Common myeloid progenitor, CD34-positive (primary cell): ENCODE measurements at places on chromosomes 3 and 15.
A peak's percentile ranks its signal among the peaks of the same experiment; 100 is the strongest.

- DNase-seq: no peak
These were observed 116.4 kb downstream of the SENP2 start for GRCh38 chr3:185702262-185703225.

- DNase-seq: no peak
These were observed 11.7 kb upstream of the PDCD6IP start for GRCh38 chr3:33786565-33787327.

DNA sequence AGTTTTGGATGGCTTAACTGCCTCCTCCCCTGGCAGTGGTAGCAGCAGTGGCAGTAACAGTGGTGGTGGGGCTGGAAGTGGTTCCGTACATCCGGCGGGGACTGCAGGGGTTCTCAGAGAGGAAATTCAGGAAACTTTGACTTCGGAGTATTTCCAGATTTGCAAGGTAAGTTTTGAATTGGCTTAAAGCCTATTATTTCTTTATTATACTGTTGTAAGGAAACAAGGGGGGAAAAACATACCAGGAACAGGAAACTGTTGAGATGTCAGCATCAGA is 1.5 kb downstream of the STXBP5L start:
- peak; percentile 42 for DNase-seq

GRCh38 chr3:15384510-15385237 is 42.7 kb downstream of the METTL6 start:
- no peak for DNase-seq

- no peak for DNase-seq
These were observed 14.6 kb upstream of the SNRPN start for GRCh38 chr15:24940236-24940635.

- DNase-seq: peak; percentile 45
These were observed 66.9 kb downstream of the RNF13 start for GRCh38 chr3:149879872-149880271.

GRCh38 chr15:94366781-94367180 is 135.4 kb downstream of the MCTP2 start:
- no peak for DNase-seq

GRCh38 chr3:188529228-188529627 is 375.3 kb downstream of the LPP start:
- no peak for DNase-seq

DNA sequence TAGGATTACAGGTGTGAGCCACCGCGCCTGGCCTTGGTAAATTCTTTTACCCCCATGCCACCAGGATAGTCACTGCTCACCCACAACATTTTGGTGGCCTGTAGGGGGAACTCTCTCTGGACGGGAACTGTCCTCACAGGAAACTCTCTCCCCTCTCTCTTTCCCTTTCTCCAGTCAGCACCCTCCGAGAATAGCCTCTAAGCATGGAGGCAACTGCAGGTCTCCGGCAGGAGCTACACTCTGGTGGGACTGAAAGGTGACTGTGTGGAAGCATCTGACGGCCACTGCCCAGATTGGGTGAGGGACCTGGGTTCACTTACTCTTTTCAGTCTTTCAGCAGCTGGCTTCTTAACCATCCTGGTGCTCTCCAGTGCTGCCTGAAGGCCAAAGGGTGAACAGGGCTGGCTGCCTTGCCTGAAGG is 21.3 kb downstream of the TRANK1 start:
- DNase-seq: peak; percentile 63

GRCh38 chr3:72227486-72228070 is 442.6 kb upstream of the PROK2 start:
- DNase-seq: no peak

DNA sequence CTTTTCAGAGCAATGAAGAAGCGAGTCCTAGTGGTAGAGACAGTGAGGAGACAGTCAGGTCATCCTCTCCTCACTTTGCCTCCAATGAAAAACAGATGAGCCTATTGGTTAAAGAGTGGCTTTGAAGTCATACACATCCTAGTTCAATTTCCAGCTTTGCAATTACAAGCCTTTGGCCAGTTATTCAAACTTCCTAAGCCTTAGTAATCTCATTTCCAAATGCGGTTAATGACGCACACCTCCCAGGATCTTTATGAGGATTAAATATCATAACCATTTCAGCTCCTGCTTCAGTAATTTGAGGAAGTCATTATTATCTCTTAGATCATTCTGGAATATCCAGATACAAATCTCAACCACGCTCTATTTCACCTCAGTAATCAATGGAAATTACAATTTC is 10.0 kb upstream of the ST6GAL1 start:
- DNase-seq: no peak

DNA sequence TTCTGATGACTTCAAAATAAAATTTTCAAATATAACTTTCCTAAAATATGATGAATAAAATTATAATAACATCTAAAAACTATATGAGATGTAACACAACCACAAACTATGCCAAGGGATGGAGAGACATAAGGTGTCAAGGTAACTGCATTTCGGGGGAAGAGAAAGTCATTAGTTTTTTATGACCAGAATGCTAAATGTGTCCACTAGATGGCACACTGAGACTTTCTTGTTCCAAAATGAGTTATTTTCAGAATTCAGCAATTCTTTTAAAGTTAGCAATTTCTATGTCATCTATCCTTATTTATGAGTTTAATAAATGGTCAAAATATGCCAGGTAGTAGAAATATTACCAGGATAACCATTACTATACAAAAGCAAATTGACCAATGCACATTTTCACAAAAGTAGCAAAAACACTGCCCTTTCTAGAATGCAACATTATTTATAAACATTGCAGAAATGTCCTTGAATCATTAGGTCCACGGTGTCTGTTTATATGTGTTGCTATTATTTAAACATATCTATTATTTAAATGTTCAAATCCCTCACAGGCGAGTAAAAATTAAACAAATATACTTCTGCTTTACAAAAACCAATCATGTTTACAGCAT is 374.2 kb downstream of the PLCL2 start:
- peak; percentile 76 for DNase-seq

GRCh38 chr3:166071-166470 is 30.5 kb upstream of the CHL1 start:
- no peak for DNase-seq

GRCh38 chr3:78285032-78285728 is 1245.3 kb downstream of the ROBO2 start:
- no peak for DNase-seq

DNA sequence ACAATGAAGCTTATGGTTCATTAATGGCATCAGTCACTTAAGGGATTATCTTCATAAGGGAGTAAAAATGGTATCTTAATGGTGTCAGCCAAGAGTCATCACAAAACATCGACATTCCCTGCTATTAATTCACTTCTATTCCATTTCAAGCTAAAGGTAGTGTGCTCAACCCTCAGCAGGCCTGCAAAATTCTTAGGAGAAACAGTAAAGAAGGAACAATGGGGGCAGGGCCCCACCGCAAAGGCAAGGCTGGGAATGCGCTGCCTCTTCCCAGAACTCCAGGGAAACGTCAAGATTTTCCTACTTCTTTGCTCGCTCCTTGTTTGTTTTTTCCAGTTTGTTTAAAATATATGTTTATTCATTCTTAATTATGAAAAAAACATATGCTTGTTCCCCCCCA is 187.3 kb upstream of the TSC22D2 start:
- no peak for DNase-seq

DNA sequence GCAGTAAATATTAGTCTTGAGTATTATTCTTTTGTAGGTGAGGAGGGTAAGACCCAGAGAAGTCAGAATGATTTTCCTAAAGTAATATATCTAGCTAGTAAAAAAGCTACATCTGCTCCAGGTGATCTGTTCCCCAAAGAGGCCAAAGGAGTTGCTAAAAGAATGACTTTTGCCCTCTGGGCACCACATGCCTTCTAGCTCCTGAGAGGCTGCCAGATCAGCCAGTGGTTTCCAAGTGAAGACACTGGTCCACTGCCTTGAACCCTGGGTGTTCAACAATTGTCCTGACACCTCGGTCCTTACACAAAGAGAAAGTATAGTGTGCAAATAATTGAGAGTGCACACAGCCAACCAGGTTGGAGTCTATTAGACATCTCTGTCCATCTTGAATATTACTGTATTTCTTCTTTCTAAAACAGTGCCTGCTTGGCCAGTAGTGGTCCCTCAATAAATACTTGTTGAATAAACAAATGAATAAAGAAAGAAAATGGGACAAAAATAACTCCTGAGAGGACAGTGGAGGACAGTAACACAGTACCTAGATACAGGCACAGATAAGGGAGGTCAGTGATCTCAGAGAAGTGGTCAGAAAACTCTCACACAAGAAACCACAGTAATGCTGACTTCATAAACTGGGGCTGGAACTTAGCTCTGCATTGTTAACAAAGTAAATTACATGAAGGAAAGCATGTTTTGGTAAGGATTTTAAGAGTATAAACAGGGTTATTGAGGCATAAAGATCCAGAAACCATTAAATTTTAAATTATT is 56.6 kb upstream of the CSTA start:
- no peak for DNase-seq

DNA sequence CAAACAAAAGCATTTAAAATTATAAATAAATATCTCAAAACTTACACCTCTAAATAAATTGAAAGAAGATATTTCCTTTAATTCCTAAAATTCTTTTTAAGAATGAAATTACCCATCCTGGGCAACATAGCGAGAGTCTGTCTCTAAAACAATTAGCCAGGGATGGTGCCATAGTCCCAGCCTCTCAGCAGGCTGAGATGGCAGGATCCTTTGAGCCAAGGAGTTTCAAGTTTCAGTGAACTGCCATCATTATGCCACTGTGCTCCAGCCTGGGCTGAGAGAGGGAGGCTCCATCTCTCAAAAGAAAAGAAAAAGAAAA is 25.4 kb downstream of the AADAC start:
- no peak for DNase-seq

GRCh38 chr15:76993114-76993725 is 1.7 kb upstream of the PSTPIP1 start:
- no peak for DNase-seq

GRCh38 chr3:66276705-66277274 is 56.0 kb downstream of the SLC25A26 start:
- peak; percentile 79 for DNase-seq

DNA sequence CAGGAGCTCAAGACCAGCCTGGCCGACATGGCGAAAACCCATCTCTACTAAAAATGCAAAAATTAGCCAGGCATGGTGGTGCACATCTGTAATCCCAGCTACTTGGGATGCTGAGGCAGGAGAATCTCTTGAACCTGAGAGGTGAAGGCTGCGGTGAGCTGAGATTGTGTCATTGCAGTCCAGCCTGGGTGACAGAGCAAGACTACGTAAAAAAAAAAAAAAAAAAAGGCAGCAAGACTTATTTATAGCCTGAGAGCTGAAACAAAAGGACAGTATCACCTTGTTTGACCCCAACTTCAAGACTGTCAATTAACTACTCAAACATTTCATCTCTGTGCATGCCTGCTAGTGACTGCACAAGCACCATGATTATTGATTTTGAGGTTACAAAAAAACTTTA is 478.9 kb upstream of the GBE1 start:
- DNase-seq: no peak

GRCh38 chr15:34001536-34001935 is 33.2 kb downstream of the CHRM5 start:
- DNase-seq: no peak

DNA sequence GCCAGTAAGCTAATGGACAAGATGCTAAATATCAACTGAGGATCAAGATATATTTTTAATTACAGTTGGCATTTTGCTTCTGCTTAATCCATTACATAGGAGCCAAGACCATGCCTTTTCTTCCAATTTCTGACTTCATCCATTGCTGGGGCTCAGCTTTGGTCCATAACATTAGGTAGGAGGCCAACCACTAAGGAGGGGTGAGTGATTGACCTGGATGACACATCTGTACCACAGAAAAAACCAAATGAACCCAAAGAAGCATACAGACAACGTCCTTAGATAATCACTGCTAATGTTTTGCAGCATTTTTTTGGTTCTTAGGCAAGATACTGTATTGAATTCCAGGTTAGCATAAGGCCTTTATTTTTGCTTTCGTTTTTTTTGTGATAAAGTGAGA is 353.2 kb upstream of the KCNH8 start:
- no peak for DNase-seq

- peak; percentile 4 for DNase-seq
These were observed 31.6 kb downstream of the FAM227B start for GRCh38 chr15:49589030-49589429.

DNA sequence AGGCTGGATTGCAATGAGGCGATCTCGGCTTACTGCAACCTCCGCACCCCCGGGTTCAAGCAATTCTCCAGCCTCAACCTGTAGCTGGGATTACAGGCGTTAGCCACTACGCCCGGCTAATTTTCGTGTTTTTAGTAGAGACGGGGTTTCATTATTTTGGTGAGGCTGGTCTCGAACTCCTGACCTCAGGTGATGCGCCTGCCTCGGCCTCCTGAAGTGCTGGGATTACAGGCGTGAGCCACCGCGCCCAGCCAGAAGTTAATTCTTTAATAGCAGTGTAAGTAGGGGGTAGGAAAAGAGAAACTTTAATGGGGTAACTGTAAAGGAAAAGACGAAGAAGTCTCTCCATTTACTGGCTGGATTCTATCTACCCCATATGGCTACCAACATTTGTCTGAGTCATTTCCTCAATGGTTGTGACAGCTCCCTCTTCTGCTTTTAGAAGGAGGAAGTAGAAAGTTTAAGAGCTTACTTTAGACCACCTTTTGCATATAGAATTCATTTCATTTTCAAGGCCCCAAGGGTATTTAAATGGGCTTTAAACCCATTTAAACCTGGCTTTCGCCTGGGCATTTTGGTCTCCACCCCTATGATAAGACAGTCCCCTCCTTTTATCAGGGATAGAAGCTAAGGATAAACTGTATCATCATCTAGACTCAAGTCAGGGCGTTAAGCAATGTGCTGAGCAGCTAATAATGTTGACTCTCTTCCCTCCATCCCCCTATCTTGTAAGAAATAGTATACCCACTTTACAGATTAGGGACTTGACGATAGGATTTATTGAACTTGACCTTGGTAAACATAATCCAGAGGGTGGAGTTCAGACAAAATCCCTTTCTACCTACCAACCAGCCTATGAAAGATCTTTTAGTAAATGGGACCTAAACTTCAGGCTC is 1.1 kb upstream of the CDV3 start:
- DNase-seq: peak; percentile 95

DNA sequence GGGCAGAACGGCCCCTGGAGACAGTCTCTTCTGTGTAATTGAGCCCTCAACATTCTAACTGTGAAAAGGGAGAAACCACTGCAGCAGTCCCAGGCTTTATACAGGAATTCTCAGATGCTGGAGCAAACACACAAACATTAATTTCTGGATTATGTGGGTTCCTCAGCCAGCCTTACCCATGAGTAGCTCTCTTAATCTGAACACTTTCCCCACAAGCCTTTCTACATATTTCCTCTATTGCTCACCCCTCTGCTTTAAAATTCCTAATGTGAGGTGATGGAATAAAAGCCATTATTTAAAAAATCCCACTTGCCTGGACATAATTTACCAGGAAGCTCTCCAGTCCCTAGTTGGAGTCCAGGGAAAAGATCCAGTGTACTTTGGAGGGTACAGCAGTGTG is 139.0 kb downstream of the CTNNB1 start:
- DNase-seq: no peak
